Neural crest cell (in vitro differentiated cells): ENCODE measurements at places on chromosomes 5 and 9.

DNA sequence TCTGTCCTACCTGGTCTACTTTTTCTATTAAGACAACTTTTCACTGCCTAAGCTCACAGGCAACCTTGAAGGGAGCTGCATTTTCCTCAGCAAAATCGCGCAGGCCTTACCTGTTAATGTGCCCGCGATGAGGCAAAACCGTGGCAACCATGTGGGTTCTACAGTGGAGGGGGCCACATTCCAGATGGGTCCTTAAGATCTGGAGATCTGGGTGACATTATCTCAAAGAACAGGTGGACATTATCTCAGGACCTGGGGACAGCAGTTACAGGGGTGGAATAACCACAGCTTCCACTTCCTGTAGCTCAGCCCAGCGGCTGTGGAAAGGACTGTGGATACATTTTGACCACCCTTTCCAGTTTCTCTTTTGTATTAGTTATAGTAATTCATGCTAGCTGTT is 112.8 kb upstream of the PTCH1 start:
- DNase-seq, result no peak

GRCh38 chr5:178291969-178292825 is 59.6 kb upstream of the PHYKPL start:
- DNase-seq, result no peak

GRCh38 chr9:70477146-70477745 is 62.8 kb upstream of the KLF9 start:
- no peak for DNase-seq

- DNase-seq, result no peak
Observed at GRCh38 chr5:89573345-89573744, 690.4 kb upstream of the MEF2C start.

- no peak for DNase-seq
Observed at GRCh38 chr5:16906255-16906654, 29.8 kb downstream of the MYO10 start.

GRCh38 chr5:37248970-37249814 is at the start of gene CPLANE1:
TSS of gene CPLANE1 (minus strand) at chr5:37249376. CDS start at chr5:37247698, 1,678 bp downstream.
- DNase-seq, result peak; percentile 79

GRCh38 chr9:32533336-32533735 is 7.3 kb upstream of the RIGI start:
- DNase-seq, result no peak

GRCh38 chr5:149798466-149798865 is 68.4 kb downstream of the PPARGC1B start:
- no peak for DNase-seq

GRCh38 chr5:139848508-139849100 is 53.0 kb downstream of the PSD2 start:
- DNase-seq, result peak; percentile 24

DNA sequence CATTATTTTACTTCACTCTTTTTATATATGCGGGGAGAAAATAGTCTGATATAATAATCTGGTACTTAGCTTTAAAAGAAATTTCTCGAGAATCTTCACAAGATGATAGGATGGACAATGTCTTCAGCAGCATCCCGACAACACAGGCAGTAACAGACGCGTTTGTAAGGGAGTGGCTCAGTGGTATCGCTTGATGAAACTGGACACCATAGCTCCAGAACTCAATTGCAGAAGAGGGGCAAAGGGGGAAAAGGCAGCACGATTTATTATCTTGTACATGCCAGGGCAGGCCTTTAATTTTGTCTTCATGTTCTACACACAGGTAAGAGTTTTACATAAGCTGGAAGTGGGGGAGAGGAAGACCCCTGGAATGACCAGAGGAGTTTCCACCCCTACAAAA is 15.7 kb downstream of the IL4 start:
- no peak for DNase-seq

- no peak for DNase-seq
Observed at GRCh38 chr9:33437898-33438297, 9.5 kb downstream of the AQP3 start.

- no peak for DNase-seq
Observed at GRCh38 chr5:32394981-32395380, 49.6 kb downstream of the ZFR start.

DNA sequence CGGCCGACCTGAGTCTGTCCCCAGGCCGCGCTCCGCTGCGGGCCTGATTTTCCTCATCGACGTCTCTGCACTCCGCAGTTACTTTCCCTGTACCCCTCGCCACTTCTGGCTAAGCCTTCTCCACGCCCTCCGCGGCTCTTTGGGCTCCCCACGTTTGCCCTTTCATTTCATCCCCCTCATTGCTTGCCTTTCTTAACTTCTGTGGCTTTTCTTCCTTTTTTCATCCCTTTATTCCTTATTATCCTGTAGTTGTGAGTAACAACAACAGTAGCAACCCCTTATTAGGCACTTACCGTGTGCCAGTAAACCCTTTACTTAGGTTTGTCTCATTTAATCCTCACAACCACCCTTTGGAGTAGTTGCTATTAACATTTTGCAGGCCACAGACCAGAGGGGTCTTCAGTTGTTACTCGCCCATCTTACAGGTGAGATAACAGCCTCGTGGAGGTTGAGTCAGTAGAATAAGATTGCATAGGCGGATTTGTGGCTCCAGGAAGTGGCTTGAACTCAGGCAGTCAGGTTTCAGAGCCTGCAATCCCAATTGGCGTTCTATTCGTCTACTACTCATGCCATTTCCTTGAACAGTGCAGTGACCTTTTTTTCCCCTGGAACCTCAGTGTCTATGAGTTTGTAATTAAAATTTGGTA is 724 bp downstream of the TCERG1 start:
- no peak for DNase-seq

GRCh38 chr5:88130211-88130815 is 138.3 kb downstream of the TMEM161B start:
- no peak for DNase-seq

- DNase-seq, result no peak
Observed at GRCh38 chr9:121303456-121304451, 35.8 kb downstream of the GSN start.

GRCh38 chr9:28774433-28775235 is 1201.4 kb upstream of the C9orf72 start:
- DNase-seq, result no peak

DNA sequence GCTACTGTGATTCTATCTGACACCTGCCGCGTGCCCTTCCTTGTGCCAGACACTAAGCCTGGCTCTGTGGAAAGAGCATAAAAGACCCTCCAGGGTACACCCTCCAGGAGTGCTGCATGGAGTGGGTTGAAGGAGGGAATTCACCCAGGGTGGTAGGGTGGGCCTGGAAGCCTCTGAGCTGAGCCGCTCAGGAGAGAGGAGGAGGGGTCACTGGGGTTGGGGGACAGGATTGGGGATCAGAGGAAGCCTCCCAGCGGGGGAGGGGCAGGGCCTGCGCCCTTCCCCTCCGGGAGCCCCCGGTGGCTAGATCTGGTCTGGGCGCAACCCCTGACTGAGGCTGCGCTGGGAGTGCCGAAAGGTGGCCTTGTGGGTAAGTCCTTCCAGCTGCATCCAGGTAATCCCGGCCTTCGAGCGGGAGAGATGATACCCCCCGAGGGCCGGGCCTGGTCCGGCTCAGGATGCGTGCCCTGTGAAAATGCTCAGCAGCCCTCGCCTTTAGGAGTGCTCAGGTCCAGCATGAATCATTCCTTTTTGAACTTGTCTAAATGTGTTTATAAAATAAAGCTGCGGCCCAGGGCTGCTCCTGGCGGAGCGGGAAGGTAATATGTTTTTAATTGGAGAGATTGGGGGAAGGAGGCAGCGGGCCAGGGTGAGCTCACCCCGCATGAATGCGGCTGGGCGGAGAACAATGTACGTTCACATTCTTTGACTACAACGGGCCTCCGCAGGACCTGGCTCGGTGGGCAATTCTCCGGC is 118.1 kb upstream of the SMIM23 start:
- DNase-seq, result no peak

- peak; percentile 32 for DNase-seq
Observed at GRCh38 chr5:139181835-139182452, 16.2 kb downstream of the SIL1 start.

DNA sequence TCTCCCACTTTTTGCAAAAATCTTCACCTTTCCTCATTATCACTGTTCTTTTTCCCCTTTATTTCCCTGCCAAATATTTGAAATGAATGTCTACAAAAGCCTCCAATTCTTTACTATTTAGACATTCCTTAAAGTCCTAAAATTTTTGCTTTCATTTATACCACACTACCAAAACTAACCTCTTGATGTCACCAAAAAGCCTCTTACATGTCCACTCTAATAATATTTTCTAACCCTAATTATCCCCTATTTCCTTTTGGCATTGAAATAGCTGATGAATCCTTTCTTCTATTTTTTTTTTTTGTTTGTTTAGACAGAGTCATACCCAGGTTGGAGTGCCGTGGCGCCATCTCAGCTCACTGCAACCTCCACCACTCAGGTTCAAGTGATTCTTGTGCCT is 32.3 kb upstream of the NRG2 start:
- no peak for DNase-seq

DNA sequence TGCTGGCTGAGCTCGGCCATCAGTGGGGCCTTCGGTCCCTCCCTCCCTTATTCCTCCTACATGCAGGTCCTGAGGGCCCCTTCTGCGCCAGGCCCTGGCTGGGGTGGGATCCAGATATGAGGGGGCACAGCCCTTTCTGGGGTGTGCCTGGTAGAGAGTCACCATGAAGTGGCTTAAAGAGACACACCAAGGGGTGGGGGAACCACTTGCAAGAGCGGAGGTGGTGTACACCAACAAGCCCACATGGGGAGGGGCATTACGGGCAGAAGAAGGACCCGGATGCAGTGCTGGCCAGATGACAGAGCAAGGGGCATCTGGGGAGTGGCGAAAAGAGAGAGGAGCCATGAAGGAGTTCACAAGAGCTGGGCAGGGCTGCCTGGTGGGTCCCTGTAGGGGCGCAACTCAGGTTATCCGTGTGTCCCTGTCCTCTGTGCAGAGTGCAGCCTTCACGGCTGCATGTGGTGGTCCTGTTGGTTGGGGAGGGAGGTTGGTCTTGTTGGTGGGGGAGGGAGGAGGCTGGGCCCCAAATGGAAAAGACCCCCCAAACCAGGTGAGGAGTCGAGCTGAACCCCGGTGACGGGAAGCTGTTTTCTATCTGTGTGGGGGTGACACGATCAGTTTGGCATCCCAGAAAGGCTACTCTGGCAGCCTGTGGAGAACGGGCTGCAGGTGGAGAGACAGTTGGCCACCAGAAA is 158.1 kb downstream of the DAB2IP start:
- DNase-seq, result no peak

DNA sequence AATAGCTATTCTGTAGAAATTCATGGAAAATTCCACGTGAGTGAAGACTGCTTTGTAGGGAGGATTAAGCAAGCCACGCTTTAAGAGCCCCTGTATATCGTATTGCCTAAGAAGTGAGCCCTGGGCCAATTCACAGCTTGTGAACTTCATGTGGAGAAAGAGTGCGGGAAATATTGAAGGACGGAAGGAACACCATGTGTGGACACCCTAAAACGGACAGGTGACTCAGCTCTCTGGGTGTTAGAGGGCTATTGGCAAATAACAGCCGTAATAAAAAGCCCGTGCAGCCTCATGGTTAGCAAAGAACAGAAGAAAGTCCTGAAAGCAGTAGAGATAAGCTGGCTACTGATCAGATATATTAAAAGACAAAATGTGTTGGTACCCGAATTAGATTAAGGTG is 26.4 kb downstream of the ZNF366 start:
- DNase-seq, result no peak

- DNase-seq, result no peak
Observed at GRCh38 chr9:133523106-133523505, 1.7 kb downstream of the MYMK start.

DNA sequence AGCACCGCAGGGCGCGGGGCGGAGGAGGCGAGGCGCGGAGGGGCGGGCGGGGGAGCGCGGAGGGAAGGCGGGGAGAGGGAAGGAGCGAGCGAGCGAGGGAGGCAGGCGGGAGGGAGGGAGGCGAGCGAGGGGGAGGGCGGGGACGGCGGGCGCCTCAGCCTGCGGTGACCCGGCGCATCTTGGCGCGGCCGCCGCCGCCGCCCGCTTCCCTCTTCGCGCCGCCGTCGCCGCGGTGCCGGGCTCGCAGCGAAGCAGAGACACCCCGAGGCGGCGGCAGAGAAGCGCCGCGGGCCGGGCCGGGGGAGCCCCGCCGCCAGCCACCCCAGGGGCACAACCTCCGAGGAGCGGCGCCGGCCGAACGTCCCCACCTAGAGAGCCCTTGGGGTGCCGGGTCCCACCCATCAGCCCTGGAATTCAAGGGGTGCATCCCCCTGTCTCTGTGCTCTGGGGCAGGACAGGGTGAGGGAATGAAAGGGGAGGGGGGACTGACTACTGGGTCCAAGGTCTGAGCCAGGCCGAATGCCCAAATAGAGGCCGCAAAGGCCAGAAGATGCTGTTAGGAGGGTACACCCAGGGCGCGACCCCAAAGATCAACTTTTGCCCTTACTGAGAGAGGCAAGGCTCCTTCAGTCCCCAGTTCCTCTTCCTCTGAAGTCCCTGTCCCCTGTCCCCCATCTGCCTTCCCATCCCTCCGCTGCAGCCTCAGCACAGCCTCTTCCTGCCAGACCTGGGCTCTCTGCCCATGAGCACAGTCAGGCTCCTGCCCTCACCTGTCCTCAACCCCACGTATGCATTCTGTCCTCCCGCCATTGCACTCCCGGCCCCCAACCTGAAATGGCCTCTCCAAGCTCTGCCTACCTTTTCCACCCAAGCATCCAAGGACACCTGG is at the start of gene ADAMTS2:
TSS of gene ADAMTS2 (minus strand) at position 29 of the 889 bp plus-strand sequence. CDS start 133 bp downstream, outside the sequence.
- peak; percentile 32 for DNase-seq

DNA sequence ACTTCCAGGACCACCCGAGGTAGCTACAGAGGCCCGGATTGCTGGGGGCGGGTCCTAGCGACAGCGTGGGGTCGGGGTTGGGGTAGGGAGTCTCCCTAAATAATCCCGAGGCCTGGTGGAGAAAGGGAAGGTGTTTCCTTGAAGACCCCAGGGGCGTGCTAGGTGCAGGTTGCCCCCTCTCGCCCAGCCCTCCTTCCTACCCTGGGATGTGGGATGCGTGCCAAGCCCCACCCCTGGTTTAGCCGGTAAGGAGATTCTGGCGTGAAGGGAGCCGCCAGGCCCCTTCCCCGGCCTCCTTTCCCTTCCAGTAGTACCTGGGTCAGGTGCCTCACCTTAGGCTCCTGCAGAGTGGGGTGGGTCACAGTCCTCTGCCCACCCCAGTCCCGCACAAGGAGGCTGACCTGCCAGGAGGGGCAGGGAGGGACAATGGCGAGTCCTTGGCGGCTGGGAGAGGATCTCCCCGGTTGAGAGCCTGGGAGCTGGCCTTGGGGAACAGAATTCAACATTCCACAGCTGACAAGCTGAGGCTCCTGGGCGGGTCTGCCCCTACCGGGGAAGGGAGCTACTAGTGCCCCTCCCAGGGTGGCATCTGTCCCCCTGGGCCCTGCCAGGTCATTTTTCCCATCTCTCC is 674 bp downstream of the TSPAN17 start:
- no peak for DNase-seq

- DNase-seq, result no peak
Observed at GRCh38 chr5:96243862-96244261, 189.2 kb downstream of the PCSK1 start.

DNA sequence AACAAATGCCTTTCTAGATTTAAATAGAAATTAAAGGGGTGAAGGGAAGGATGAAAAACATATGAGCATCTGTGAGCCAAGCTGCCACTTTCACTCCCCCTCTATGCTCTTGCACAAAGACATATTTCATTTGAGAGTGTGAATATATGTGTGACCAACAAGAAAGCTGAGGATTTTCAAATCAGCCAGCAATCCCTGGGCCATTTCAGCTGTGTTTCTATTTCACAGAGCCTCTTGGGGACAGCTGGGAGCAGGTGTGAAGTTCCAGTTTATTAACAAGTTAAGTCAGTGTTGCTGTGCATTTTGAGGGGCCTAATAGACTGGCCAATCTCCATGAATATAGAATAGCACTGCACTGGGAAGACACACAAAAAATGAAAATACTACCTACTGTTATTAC is 248.7 kb upstream of the RGMB start:
- no peak for DNase-seq
